Activated CD8-positive, alpha-beta memory T cell treated with anti-CD3 and anti-CD28 coated beads for 1 hour (primary cell): ENCODE measurements at places on chromosomes 2 and 18.

DNA sequence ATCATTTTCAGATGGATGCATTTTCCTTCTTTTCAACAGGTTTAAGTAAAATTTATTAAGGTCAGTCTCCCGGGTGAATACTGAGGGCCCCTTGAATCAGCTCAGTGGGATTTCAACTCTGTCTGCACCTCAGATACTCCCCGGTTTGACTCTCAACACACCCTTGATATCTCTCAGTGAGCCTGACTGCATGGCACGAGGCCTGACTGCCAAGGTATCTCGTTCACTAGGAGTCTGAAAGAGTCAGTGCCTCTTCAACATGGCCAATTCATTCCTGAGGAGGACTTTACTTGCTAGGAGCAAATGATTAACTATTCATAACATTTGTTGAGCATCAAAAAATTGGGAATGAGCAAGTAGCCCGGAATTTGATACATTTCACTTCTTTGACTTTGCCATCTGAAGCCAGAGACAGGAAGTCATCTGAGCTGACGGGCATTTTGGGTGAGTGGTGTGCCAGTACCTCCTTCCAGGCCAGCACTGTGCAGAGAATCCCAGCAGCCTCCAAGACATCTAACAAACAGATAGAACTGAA lies 81.0 kb downstream of the VAPA start:
- DNase-seq: no peak

DNA sequence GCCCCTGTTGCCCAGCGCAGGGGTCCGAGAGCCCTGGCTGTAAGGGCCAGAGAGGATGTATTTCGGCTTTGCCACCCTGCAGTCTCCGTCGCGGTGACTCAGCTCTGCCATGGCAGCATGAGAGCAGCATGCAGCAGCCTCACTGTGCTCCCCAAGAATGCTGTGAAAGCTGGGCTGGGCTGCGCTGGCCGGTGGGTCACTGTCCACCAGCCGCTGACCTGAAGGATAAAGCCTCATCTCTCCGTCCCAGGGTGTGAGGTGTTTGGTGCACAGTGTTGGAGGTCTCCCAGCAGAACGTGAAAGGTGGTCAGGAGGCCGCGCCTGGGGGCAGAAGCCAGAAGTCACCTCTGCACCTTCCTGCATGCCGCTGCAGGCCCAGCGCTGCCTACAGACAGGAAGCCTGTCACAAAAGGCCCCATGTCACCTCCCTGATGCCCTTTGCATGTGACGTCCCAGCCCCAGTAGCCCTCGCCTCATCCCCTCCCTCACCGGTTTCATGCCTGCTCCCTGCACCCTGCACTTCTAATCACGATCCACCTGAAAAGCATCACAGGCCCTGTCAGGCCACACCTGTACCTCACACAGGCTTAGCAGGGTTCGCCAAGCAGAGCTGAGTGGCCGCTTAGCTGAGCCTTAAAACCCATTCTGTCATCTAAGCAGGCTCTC lies 342.1 kb downstream of the EIPR1 start:
- no peak for DNase-seq

DNA sequence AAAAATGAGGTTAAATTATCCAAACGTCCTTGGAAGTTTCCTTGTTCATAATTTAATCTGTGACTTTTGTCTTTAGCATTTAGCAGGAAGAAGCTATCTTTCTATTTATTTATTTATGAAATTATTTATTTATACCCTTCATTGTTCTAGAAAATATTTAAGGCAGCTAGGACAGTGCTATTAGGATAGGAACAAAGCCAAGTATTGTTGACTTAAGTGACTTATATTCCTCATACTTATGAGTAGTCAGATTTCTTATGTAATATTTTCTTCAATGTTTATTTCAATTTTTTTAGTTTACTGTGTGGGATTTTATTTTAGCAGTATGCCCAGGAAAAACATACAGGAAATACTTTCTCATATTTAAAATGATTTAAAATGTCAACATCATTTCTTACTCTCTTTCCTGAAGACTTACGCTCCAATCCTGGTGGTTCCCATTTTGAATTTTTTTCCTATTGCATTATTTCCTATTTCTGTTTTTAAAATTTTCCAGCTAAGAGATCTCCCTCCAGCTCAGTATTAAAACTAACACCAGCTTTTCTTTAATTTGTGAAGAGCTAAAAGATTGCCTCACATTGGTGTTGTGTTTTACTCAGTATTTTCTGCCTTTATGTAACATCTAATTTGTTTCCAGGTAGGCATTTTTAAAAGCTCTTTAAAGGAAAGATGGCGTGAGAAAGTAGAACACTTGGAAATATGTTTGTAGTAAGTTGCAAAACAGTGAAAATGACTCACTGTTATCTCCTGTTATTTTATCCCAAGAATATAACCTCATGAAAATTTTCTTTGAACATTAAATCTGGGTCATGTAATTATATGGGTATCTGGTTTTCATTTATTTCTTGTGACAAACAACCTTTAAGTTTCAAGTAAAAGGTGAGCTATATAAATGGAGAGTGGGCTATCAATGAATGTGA lies 32.2 kb downstream of the MAPRE2 start:
- no peak for DNase-seq

GRCh38 chr18:3211236-3211992 lies 8.4 kb downstream of the MYOM1 start:
- no peak for DNase-seq

DNA sequence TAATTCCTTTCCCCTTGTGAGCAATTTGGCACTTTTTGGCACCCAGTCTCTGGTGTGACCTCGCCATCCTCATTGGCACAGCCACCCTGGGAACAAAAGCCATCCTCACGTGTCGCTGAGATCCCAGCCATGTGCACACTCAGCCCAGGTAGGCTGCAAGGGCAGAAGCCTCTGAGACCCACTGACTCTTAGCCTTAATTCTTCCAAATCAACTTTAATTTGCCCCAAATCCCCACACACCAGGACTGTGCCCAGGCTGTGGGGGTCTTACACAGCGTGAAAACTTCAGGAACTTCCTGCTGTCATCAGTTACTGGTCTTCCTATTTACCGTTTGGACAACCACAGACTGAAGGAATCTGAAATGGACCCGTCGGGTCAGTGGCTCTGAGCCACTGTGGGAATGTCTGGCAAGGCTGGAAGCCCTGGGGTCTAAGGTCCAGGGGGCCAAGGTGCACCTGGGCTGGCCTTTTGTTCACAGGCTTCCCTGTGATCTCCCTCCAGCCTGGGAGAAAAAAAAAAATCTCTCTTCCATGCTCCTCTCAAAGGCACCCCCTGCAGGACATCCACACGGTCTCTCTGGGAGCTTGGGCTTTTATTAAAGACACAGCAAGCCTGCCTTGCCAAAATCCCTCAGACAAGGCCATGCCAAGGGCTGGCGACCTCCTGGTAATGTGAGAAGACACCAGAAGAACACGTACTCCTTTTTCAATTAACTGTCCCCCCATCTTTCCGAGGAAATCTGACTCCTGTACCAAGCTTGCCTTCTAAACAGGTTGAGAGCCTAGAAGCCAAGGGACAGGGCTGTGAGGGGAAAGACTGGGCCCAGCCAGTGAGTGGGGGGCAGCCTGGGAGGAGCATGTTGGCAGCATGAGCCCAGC lies 42.1 kb upstream of the LAPTM4A start:
- no peak for DNase-seq

GRCh38 chr2:147288131-147288530 lies 556.7 kb upstream of the ACVR2A start:
- DNase-seq: no peak

- DNase-seq: no peak
These were observed 48.3 kb downstream of the CCDC88A start for GRCh38 chr2:55371376-55371775.

GRCh38 chr2:202102425-202103000 lies 29.5 kb downstream of the KIAA2012 start:
- DNase-seq: no peak

DNA sequence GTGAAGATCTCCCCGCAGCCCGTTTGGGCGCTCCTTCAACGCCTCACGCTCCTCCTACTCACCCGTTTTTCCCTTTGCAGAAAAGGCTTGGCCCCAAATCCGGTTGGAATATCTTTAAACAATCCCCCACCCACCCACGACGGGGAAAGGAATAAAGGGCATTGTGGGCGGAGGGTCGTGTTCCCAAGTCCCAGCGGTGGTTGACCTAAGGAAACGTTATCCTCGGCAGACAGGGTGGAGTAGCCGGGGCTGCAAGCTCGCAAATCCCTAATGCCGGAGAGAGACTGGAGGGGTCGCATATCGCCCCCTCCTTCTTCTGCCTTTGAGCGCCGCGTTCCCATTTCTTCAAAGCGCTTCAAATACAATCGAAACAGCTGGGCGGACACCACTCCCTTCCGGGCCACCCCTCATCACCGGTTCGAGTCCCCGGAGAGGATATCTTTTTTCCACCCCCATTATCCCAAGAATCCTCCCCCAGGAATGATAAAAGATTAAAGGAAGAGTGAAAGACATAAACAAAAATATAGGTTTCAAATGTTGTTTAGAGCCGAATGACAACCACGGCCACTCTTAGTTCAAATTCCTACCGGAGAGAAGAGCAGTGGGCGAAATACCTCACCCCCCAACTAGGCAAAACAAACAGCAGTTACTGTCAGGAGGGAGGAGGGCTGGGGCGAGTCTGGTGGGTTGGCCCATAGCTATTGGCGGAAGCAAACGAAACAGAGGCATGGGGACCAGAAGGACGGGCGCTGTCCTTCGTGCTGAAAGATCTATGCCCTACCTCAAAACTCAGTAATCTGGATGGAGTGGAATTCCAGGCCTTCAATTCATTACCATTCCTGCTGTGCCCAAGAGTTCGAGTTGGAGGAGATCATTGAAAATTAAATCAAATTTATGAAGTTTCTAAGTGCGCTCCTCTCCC lies 2.8 kb upstream of the GAD1 start:
- no peak for DNase-seq

- no peak for DNase-seq
These were observed 7.4 kb upstream of the MOB1A start for GRCh38 chr2:74186038-74186437.

DNA sequence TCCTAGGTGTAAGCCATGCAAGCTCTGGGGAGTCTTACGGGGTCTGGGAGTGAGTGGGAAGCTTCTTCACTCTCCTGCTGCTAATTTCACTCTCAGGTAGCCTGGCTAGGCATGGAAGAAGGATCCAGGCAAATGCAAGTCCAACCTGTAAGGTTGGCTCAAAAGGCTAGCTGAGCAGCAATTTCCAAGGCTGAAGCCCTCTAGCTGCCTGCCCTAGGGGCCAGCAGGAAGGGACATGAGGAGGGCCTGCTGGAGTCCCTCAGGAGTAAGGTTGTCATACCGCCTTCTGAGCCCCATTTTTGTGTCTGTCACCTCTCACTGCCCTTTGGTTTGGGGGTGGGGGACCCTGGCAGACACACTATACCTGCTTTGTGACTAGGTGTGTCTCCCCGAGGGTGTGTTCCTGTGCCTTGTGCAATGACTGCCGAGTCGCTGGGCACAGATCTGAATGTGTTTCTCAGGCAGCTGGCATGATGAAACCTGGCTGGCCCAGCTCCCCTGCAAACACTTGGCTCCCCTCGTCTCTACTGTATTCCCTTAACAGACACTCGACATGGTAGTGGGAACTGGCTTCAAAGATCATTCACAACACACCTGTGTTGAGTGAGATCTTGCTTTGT lies 123.9 kb upstream of the FAM136A start:
- no peak for DNase-seq

GRCh38 chr18:7757175-7757574 lies 190.1 kb downstream of the PTPRM start:
- no peak for DNase-seq

DNA sequence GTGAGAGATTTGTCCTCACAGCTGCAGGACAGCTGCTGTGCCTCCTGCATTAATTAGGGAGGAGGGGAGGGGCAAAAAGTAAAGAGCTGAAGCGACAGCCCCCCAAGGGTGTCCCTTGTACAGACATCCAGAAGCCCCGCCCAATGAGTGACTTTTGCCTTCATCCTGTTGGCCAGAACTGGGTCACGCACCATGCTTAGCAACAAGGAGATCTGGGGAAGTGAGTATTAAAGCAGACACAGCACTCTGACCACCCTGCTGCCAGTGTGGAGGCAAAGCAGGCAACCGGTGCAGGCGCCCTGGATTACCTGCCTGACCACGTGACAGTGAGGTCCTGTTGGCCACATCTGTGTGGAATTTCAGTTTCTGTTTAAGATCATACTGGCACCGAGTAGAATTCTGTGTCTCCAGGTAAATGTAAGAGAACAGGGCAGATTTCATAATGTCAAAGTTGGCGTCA lies 21.5 kb upstream of the BIN1 start:
- DNase-seq: no peak

GRCh38 chr2:65863713-65864112 lies 431.3 kb upstream of the SPRED2 start:
- no peak for DNase-seq

DNA sequence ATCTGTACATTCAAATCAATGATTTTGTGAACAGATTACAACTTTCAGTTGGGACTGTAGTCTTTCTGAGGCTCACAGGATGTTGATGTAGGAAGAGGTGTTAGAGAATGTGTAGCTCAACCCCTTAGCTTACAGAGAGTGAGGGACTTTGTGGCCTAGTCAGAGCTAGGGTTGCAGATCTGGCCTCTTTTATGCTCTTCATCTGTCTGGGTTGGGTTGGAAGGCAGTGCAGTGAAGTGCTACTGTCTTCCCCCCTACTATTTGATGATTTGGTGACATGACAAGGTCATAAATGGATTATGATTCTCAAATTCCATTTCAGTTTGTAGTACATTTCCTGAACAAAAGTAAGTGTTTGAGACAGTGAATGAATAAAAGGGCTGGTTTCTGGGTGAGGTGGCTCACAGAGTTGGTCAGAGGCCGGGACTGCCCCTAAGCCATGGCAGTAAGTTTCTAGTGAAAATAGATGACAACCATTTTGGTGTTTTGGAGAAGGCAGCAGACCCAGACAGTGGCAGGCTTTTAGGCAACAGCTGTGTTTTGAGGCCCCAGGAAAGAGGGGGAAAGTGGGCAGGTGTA lies 21.6 kb downstream of the MAP4K4 start:
- DNase-seq: no peak

DNA sequence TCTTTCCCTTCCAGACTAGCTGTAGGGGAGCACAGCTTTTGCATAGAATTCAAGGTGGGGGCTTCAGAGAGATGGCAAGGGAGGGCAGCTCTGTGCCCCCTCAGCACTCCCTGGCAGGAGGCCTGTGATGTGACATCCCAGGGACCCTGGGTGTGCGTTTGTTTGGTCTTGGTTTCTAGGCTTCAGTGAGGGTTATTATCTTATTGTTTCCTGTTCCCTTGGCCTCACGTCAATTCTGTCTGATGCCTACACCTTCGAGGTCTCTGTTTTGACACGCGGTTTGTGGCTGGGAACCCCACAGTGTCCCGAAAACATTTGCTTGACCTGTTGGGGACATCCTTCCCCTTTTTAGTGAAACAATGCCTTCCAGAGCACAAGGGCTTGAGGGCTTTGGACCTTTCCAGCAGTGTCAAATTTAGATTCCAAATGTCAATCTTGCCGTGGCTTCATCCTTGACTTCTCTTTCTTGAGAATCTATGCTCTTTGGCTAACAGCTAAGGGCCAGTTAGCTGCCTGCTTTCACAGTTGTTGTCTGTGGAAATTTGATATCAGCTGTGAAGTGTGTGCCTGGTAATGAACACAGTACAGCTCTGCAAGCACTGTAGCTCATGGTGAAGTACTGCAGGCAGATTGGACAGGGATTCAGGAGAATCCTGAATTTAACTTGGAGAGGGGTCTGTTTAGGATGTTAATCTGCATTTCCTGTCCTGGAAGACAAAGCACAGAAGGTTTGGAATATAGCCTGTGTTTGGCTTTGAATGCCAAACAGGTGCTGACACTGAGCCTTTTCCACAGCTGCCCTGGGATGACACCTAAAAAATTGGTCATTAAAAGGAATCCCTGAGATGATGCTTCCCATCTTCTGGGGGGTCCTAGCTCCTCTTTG lies 108.2 kb upstream of the CXCR4 start:
- peak; percentile 40 for DNase-seq

GRCh38 chr18:65659912-65660311 lies 90.9 kb upstream of the CDH7 start:
- DNase-seq: no peak
